HuH-7 (cell line): ENCODE measurements at places on chromosomes 11 and 22.

DNA sequence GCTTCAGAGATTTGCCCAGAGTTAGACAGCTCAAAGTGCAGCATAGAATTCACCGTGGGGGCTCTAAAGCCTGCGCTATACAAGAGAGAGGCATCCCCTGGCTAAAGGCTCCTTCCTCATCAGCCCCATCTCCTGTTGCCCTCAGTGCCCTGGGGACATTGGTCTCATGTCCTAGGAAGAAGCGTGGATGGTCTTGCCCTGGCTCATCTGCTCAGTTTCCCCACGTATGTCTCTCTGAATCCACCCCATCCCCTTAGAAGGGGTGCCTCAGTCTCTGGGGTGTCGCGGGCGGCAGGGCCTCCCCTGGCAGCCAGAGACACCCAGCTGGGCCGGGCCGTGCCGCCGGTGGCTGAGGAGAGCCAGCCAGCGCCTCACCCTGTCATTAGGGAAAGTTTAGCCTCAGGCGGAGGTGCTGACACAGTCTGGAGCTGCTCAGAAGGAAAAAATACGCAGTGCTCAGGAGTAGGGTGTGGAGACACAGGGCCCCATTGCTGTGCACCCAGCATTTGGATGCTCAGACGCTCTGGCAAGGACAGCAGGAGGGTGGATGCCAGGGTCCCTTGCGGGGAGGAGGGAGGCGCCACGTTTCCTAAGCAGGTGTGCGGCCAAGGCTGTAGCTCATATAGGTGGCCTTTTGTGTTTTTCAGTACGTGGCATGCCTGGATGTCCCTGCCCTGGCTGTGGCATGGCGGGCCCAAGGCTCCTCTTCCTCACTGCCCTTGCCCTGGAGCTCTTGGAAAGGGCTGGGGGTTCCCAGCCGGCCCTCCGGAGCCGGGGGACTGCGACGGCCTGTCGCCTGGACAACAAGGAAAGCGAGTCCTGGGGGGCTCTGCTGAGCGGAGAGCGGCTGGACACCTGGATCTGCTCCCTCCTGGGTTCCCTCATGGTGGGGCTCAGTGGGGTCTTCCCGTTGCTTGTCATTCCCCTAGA, 1.3 kb downstream of the SLC39A13 start:
- no peak for DNase-seq

DNA sequence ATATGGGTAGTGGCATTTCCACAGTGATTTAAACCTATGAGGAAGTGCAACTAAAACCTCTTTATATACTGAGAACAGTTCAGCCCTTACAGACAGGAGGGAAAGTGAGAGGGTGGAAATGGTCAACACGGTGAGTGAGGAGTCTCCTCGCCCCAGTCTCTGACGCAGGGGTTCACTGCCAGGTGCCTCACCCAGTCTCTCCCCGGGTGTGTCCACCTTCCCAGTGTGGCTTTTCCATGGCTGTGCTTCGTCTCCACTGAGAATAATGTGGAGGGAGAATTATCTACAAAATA, 116.6 kb upstream of the TOP3B start:
- no peak for DNase-seq

- DNase-seq: peak; percentile 54
Measured at GRCh38 chr11:73175551-73176144, 33.5 kb upstream of the FCHSD2 start.

DNA sequence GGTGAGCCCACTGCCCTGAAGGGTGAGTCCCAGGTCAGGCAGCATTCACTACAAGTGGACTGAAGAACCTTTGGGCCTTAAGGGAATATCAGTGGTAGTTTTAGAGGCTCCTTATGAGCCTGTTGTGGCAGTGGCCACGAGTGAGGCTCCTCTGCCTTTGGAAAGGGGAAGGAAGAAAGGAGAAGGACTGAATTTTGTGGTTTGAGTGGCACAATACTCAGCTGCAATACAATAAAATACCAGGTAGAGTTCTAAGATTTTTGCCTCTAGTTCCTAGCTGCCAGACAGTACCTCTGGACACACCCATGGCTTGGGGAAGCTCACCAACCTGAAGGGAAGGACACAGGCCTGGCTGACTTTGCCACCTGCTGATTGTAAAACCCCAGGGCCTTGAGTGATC, 260.9 kb downstream of the DYNC2H1 start:
- no peak for DNase-seq

DNA sequence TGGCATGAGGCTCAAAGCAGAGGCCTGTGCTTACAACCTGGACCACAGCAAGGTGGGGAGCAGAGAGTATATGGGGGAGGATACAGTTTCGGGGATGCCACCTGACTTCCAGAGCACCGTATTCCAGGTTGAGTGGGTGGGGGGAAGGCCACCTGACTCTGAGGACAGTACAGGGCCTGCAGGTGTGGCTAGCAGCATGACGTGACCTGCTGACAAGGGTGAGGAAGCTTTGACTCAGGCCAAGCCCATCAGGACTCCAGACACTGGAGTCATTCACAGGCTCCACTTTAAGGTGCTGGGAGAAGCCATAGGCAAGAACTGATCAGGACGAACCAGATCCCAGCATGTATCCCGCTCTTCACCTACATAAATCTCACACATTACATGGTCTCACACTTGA, 34.6 kb upstream of the CRTAM start:
- DNase-seq: no peak

DNA sequence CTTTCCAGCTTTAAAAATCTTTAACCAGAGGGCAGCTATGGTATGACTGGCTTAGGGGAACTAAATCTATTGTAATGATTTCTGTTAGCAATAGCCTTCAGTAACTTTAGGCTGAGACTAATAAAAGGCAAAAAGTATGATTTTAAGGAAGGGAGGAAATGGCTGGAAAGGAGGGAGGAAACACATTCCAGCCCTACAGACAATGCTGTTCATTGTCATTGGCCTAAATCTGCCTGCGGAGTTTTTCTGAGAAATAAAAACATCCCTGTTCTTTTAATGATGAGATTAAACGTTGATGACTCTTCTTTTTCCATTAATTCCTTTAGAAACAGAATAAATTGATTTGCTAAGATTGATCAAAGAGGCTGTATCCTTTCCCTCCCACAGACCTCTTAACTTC, 99.6 kb upstream of the GRAMD1B start:
- no peak for DNase-seq

GRCh38 chr11:48034926-48035871, 54.8 kb downstream of the PTPRJ start:
- DNase-seq: no peak

GRCh38 chr11:11486002-11486401, 133.0 kb upstream of the CSNK2A3 start:
- no peak for DNase-seq

DNA sequence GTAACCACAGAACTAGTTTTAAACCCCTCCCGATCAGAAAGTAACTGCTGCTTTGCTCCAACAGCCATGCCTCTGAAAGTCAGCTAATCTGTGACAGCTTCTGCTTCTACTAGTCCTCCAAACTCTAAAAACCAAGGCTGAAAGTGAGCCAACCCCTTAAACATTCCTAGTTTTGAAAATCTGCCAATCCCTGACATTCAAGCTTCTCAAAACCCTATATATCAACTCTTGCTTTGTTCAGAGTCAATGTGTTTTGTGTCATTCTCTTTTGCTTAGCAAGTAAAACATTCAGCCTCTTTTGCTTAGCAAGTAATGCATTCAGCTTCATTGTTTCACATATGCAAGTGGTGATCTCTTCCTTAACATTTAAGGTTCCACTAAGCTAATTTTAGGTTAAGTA, 56.9 kb downstream of the ATG16L2 start:
- DNase-seq: no peak

- no peak for DNase-seq
Measured at GRCh38 chr11:73414977-73415651, 38.9 kb downstream of the RELT start.

DNA sequence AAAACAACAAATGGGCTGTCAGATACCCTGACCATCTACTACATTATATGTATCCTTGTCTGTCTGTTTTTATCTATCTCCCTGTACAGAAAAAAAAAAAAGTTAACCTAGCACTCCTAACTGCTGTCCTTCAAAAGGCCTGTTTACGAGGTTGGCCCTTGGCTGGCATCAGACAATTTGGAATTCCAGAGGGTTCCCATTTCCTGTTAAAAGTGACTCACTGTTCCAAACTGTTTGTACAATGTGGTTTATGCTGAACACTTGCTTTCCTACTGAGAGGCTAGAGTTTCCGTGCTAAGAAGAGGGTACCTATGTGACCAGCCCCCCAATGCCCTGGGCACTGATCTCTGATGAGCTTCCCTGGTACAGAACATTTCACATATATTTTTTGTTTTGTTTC, 65.9 kb upstream of the HMGXB4 start:
- no peak for DNase-seq

DNA sequence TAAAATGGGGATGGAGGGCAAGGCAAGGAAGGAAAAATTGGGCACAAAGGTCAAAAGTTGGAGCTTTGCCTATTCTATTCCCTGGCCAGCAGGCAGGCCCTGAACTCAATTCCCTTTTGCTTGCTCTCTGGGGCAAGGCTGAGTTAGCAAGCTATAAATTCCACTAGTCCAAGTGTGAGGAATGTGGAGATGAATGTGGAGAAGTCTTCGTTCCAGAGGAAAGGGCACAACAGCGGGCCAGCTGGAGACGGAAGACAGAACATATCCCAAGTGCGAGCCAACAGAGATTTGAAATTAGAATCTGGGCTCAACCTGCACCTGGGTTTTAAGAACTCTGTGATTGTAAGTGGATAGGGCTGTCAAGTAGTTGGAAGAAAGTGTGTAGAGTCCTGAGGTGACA, 29.5 kb upstream of the FZD4 start:
- DNase-seq: no peak

GRCh38 chr22:39115977-39116621, 19.1 kb downstream of the APOBEC3H start:
- no peak for DNase-seq

DNA sequence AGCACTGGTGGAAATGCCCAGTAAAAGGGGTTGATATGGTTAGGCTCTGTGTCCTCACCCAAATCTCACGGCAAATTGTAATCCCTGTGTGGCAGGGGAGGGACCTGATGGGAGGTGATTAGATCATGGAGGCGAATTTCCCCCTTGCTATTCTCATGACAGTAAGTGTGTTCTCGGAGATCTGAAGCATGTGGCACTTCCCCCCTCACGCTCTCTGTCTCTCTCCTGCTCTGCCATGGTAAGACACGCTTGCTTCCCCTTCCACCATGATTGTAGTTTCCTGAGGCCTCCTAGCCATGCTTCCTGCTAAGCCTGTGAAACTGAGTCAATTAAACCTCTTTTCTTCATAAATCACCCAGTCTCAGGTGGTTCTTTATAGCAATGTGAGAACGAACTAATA, 37.4 kb downstream of the PACSIN2 start:
- no peak for DNase-seq

DNA sequence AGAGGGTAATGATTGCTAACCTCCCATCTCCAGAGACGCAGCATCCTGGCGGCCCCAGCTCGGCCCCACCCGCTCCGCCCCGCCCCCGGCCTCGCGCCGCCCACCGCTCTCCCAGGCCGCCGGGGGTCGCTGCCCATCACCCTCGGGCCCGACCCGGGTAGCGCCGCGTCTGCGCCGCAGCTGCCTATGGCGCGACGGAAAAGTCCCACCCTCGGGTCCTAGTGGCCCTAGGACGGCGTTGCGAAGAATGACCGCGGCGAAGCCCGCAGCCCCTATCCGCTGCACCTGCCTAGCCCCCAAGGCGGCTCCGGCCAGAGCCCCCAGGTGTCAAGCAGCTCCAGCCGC, 457 bp downstream of the CPSF7 start:
- DNase-seq: peak; percentile 91

- no peak for DNase-seq
Measured at GRCh38 chr11:102722821-102723220, 1.9 kb downstream of the MMP8 start.

- DNase-seq: no peak
Measured at GRCh38 chr22:28369854-28370253, 309.8 kb downstream of the TTC28 start.

DNA sequence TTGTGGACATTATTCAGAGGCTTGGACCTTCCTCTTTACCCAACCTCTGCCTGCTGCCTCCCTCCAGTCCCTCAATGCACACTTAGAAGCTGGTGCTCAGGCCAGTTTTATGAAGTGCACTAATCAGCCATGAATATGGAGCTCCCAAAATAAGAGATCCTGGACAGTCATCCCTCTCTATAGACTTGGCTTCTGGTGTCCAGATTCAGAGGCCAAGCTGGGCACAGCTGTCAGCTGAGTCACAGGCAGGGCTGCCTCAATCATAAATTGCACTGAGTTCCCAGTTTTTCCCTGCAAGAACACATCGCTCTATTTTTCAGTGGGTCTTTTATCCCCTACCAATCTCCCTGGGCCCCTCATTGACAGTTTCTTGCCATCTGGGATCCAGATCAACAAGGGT, 161.7 kb upstream of the CADM1 start:
- no peak for DNase-seq

GRCh38 chr11:47372422-47372821, 5.9 kb downstream of the SPI1 start:
- no peak for DNase-seq

GRCh38 chr22:21726650-21727049, 8.9 kb downstream of the YPEL1 start:
- peak; percentile 77 for DNase-seq

DNA sequence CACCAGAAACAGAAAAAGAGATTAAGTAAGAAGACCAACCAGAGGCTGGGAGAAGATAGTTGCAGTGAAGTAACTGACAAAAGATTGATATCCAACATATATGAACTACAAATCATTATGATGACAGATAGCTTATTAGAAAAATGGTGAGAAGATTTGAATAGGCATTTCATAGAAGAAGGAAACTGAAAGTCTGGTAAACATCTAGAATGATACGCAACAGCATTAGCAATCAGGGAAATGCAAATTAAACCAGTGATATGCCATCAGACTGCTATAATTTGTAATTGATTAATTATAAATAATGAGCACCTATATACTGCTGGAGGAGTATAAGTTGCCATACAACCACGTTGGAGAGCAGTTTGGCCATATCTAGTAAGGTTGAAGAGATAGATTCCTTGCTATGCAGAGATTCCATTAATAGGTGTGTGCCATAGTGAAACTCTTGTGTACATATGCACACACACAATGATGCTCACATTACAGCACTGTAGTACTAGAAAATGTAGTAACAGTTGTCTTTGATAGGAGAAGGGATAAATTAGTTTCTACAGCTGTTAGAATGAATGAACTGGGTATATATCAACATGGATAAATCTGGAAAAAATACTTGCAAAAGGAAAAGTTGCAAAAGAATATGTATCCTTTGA, 20.5 kb downstream of the RNF169 start:
- DNase-seq: no peak
